ENCODE measurements at places on chromosomes 7 and 10. TPM values are rescaled to one million over a fixed set of nuclear protein-coding genes. Genes with fewer than 3 reads are reported as not detected.

The SERPINE1 gene
- total RNA-seq = 0.42 TPM

The LEP gene
- not detected for total RNA-seq

The HDAC9 gene
- 68.2 TPM for total RNA-seq

The HNRNPH3 gene
- total RNA-seq = 261 TPM

The TASOR2 gene
- total RNA-seq = 127 TPM

The AEBP1 gene
- total RNA-seq = 35.0 TPM

The SEMA3E gene
- not detected for total RNA-seq

The CDC14C gene
- not detected for total RNA-seq

The TUBB8 gene
- not detected for total RNA-seq

The ZRANB1 gene
- total RNA-seq = 18.3 TPM

The PRTFDC1 gene
- not detected for total RNA-seq

The TRPV5 gene
- total RNA-seq = not detected

The CYP3A7 gene
- total RNA-seq = not detected
